ENCODE measurements at places on chromosomes 16 and 17.

- DNase-seq: no peak
These were observed 55.1 kb upstream of the MNT start for GRCh38 chr17:2455956-2456355.

DNA sequence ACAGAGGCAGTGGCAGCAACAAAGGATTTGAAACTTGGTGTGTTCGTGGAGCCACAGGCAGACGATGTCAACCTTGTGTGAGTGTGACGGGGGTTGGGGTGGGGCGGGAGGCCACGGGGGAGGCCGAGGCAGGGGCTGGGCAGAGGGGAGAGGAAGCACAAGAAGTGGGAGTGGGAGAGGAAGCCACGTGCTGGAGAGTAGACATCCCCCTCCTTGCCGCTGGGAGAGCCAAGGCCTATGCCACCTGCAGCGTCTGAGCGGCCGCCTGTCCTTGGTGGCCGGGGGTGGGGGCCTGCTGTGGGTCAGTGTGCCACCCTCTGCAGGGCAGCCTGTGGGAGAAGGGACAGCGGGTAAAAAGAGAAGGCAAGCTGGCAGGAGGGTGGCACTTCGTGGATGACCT is 25.5 kb downstream of the STH start:
- DNase-seq: no peak

- no peak for DNase-seq
These were observed 793.4 kb upstream of the CDH8 start for GRCh38 chr16:62829607-62830006.

GRCh38 chr16:4053301-4053845 is 62.9 kb downstream of the ADCY9 start:
- DNase-seq: peak; percentile 35

DNA sequence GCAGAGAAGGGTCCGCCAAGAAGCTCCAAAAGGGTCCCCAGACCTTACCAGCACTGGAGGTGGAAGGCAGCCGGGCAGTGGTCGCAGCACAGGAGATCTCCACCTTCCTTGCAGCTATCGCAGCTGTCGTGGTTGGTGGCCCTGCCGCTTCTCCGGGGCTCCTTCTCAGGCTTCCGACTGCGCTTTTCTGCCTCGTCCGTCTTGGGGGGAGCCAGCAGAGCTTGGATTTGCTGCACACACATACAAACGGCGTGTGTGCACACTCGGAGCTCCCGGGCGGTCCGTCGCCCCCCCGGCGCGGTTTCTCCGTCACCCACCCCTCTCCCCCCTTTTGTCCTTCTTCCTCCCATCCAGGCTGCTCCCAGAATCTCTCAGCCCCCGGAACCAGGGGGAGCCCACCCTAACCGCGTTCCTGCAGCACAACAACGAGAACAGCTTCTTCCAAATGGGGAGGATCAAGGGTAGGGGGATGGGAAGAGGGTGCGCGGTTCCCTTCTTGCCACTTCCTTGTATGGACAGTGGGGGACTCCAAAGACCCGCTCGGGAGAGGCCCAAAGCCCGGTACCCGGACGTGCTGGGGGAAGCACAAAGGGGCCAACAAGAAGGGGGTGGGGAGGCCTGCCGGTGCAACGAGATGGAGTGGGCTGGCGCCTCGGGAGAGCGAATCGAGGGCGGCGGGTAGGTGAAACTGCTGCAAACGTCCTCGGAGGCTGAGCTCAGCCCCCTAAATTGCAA is 1.1 kb downstream of the PHF12 start:
- DNase-seq: peak; percentile 81

DNA sequence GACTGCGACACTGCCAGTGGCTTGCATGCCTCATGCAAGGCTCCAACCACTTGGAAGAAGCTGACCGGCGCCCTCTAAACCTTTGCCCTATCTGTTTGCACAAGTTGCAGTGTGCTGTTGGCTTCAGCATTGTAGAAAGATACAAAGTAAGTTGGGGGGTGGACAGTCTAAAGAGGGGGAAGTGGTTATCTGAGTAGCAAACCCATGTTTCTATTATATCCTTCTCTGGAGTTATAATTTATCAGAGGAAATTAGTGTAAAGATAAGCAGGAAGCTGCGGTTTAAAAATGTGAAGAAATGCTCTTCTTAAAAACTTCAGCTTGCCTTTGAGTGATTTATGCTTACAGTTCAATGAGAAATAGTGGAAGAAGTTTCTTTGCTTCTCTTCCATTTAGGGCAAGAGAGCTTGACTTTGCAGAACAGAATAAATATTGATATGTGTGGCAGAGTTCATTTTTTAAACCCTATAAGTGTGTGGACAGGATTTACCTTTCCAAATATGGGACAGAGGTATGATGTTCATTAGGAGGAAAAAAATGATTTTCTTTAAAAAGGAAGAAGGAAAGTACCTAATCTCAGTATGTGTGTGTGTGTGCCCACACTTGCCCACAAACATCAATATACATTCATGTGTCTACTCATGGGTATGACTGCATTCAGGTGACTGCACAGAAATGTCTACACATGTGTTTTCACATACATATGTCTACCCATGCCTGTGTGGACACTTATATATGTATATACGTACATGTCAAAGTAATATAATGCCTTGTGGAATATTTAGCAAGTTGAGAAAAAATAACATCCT is 8.1 kb downstream of the AMZ2 start:
- no peak for DNase-seq

- DNase-seq: no peak
These were observed 167.9 kb upstream of the GSE1 start for GRCh38 chr16:85445064-85445778.

Measured in activated CD8-positive, alpha-beta memory T cell treated with anti-CD3 and anti-CD28 coated beads for 24 hours (primary cell).